ENCODE measurements at places on chromosomes 6 and 20.

DNA sequence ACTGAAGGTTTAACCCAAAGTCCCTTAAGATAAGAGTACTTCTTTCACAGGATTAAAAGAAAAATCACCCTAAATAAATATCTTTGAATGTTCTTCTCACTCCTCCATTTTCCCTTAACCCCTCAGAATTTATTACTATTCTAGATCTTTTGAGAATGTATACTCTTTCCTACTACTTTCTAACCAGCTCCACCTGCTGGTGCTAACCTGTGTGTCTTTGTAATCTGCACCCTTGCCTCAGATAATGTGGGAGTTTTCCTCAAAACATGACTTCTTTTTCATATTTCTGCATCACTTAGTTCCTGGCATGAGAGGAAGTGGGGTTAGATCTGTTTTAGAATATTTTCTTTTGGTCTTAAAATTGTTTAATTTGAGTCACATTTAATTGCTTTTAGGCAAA, 394.2 kb downstream of the BMP2 start:
- no peak for DNase-seq

- no peak for DNase-seq
These were observed 40.4 kb downstream of the MDGA1 start for GRCh38 chr6:37657112-37657886.

DNA sequence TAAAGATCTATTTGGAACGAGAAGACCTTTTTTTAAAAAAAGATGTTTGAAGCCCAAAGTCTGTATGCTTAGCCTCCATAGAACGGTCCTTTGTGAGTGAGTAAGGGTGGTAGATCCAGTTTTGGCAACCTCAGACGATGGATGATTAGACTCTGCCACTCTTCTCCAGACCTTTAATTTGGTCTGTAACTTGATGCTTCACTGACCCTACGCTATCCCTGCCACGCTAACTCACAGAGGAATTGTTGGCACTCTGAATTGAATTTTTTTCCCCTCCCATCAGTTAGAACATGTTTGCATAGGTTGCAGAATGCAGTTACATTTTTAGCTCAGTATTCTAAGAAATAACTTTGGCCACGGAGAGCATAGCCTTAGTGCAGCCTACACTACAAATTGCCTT, 15.8 kb upstream of the DEK start:
- no peak for DNase-seq

- DNase-seq: no peak
These were observed 49.5 kb downstream of the YTHDF1 start for GRCh38 chr20:63166193-63167020.

DNA sequence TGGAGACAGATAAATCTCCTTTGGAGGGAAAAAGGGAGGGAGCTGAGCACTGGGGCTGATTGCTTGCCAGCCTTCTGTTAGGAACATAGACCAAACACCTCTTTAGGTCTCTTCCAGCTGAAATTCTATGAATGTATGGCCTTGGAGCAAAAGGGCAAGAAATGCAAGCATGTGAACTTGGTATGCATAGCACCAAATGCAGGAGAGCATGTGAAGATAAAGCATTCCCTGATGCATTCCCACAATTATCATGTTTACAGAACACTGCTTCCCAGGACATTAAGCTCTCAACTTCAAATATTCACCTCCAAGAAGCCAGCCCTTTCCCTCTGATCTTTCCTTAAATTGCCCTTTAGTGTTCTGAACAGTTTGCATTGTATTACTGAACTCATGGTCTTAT, 15.6 kb downstream of the RIPOR2 start:
- no peak for DNase-seq

GRCh38 chr6:123925842-123926399, 122.3 kb downstream of the NKAIN2 start:
- DNase-seq: no peak

- DNase-seq: no peak
These were observed 51.9 kb downstream of the PYGB start for GRCh38 chr20:25299806-25300205.

GRCh38 chr6:203661-204060, 88.6 kb upstream of the DUSP22 start:
- no peak for DNase-seq

DNA sequence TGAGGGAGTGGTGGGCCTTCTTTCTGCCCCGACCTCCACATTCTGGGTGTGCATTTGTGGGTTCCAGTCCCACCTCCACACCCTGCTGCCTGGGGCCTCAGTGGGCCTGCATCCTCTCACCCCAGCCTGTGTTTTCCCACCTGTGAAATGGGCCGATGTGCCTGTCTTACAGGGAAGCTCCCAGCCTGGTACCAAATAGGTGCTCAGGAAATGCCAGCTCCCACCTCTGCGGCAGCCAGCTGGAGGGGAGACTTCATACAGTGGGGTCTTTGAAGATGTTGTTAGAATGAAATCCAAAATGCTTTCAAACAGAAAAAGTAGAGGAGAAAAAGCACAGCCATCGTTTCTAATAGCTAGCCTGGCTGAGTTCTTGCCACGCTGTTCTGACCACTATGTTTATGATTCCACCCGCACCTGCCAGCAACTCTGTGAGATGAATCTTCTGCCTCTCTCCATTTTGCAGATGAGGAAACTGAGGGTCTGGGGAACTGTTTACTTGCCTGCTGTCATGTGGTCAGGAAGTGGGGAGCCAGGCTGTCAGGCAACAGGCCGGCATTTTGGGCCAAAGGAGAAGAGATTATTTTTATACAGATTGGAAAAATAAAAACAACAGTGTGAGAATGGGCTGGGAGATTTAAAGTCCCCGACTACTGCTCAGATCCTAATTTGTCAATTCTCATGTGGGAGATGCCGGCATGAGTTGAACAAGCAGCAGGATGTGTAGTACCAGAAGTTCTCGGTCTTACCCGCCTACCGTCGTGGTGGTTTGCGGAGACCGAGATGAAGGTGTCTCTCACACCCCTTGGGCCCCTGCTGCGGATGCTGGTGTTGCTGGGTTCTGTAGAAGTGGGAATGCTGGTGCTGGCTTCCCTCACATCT, 4.6 kb downstream of the TMEM181 start:
- DNase-seq: no peak

- no peak for DNase-seq
These were observed 70.9 kb downstream of the ATP9A start for GRCh38 chr20:51697096-51697826.

GRCh38 chr6:158780988-158781691, 38.0 kb downstream of the EZR start:
- DNase-seq: no peak

- DNase-seq: no peak
These were observed 11.3 kb downstream of the NT5E start for GRCh38 chr6:85460921-85461797.

DNA sequence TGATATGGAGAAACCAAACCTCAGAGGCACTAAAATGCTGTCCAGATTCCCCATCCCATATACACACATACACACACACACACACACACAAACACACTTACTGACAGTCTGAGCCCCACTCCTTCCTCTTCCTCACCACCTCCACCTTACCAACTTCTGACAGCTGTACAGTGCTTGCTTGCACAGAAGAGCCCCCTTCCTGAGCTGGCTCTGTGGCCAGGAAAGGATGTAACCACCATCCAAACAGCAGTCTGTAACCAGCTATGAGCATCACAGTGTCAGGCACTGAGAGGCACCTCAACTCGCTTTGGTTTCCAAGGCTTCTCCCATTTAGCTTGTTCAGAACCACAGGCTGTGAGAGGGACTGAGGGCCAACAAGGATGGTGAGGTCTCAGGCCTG, 5.9 kb upstream of the C6orf136 start:
- no peak for DNase-seq

GRCh38 chr6:28940858-28941683, 17.3 kb upstream of the TRIM27 start:
- DNase-seq: no peak

DNA sequence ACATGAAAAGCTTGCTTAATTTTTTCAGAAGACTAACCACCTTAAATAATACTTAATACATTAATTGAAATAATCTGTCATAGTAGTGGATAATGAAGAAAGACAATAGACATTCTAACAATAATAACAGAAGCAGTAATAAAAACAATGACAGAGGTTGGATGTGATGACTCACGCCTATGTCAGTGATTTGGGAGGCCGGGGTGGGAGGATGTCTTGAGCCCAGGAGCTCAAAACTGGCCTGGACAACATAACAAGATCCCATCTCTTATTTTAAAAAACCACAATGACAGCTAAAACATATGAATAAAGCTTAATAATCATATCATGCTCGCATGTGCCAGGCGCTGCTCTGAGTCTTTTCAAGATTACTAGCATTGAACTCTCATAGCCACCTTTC, 105.5 kb downstream of the IPCEF1 start:
- DNase-seq: no peak
